Ammon's horn (tissue), 1 donor: ENCODE measurements at places on chromosomes 5 and 9.

- no peak for DNase-seq
Observed at GRCh38 chr5:79107020-79107796, 4.4 kb upstream of the BHMT start.

- no peak for DNase-seq
Observed at GRCh38 chr5:128516978-128517377, 21.1 kb downstream of the FBN2 start.

DNA sequence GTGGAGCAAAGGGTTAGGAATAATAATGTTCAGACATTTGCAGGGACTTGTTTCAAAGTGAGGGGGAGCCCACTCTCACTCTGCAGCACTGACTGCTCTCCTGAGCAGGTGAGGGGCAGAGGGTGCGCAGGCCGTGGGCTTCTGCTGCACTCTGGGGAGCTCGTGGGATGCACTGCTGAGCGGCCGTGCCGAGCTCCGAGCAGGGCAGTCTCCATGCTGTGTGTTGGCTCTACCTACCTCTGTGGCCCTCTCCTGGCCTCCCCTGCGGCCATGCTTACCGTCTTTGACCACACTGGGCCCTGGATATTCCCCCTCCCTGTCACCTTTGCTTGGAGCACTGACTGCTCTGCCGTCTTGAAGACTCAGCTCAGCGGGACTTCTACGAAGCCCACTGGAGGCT, 33.7 kb downstream of the CRB2 start:
- DNase-seq: no peak

DNA sequence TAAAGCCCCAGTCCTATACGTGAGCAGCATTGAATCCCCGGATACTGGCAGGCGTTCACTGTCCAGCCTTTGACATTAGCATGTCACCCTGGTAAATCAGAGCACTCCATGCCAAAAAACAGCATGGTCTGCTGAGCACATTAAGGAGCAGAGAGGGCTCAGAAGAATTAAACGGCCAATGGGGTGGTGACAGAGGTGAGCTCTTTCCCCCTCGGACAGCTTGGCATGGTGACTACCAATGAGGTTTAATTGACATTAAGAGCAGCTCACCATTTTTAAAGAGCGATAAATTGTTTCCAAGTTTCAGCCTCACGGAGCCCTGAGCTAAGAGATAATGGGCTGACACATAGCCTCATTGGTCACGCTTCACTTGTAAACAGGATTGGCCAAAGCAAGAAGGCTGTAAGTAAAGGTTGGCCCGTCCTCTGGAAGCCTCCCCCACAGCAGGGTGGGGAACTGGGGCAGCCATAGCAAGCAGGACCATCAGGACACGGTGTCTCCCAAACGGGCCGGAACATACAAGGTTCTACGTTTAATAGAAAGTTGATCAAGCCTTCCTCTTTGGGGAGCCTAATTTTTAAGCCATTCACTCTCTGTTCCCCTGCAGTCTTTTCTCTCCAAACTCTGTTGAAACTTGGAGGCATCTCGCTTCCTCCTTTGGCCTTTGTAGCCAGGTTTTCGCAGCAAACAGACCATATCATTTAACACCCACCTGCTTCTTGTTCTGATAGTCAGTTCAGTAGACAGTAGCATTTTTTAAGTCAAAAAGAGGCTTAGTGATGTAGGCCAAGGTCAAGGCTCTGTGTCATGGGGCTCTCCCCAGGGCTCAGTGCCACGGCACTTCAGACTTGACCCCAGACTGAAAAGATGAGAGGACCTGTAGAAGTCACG, 25.9 kb downstream of the QRFP start:
- peak; percentile 29 for DNase-seq

- DNase-seq: no peak
Observed at GRCh38 chr9:127015921-127016512, 101.4 kb downstream of the RALGPS1 start.

DNA sequence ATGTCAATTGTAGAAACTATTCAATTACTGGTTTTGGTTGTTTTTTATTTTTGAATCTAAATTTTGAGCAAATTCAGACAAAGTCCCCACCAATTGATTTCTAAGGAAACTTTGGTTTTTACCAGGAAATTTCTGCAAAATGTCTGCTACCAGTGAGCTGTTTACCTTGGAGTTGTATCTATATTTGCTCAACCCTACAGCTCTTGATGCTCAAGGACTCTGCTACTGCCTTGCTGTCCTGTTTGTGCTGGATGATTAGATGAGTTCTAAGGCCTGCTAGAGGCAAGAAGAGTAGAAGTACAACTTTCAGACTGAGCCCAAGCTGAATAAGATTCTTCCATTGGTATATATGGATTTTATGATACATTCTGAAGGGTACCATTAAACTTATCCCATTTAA, 42.6 kb upstream of the KIF2A start:
- no peak for DNase-seq

GRCh38 chr9:86519066-86519615, 164.9 kb upstream of the TUT7 start:
- no peak for DNase-seq

- DNase-seq: no peak
Observed at GRCh38 chr5:122327110-122327509, 15.1 kb downstream of the SNCAIP start.

GRCh38 chr5:141260458-141261237, 15.5 kb downstream of the PCDHB15 start:
- DNase-seq: no peak

- no peak for DNase-seq
Observed at GRCh38 chr9:84310883-84311282, 29.7 kb downstream of the SLC28A3 start.

- no peak for DNase-seq
Observed at GRCh38 chr5:147805030-147805454, 22.5 kb upstream of the JAKMIP2 start.

DNA sequence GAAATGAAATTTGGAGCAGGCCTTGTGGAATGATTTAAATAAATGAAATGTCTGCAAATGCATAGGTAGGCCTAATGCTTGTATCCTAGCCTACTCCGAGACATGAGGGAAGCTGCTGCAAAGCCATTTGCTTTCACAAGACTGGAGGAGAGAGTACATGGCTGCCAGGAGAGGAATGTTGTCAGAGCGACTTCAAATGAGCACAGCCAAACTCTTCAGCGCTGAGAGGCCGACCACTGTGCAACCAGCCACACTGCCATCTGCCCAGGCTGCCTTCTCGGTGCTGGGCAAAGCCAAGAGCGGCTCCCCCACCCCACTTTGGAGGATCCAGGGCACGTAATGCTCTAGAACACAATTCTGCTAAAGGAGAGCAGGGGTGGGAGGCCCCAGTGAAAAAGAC, 122.6 kb downstream of the RASEF start:
- no peak for DNase-seq

DNA sequence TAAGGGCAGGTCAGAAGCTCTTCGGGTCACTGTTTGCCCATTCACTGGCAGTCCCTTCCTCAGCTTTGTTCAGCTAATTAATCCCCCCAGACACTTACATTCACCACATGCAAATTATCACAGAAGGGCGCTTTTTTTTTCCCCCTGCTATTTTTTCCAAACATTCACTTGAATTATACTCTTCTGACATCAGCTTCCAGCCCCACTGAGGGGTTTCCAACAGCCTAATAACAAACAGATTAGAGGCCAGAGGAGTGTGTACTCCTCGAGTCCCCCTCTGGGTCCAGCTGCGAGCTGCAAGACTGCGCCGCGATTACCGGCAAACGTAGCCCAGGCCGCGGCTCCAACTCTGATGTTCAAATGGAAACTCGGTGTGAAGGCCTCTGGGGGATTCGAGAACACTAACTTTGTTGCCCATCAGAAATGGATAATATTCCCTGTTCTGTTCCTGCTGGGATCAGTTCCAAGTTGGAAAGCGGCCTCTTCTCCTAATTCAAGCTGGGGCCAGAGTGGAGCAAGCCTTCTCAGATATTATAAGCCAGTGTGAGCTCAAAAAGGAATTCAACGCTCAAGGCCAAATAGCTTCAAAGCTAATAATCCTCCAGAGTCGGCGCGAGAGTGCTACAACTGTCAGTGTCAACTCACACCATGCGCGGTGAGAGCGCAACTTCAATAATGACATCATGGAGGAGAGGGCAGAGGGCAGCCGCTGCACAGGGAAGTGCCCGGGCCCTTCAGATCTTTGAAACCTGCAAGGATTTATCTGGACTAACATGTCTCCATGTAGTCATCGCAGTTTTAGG, 560.8 kb downstream of the BNC2 start:
- DNase-seq: no peak

- DNase-seq: no peak
Observed at GRCh38 chr5:101455048-101455447, 552.0 kb upstream of the ST8SIA4 start.
